ENCODE measurements at places on chromosomes 5 and 9.

GRCh38 chr5:999724-1000123, 8.9 kb upstream of the NKD2 start:
- H3K36me3 ChIP-seq, result no peaks in the 10 kb centered on the region
- H3K4me1 ChIP-seq, result no peaks in the 10 kb centered on the region
- H3K27me3 ChIP-seq, result peaks cover 11% of the 10 kb centered on the region
- H3K27ac ChIP-seq, result no peak overlapping the region
- H3K4me3 ChIP-seq, result no peak overlapping the region
- no peak for DNase-seq

DNA sequence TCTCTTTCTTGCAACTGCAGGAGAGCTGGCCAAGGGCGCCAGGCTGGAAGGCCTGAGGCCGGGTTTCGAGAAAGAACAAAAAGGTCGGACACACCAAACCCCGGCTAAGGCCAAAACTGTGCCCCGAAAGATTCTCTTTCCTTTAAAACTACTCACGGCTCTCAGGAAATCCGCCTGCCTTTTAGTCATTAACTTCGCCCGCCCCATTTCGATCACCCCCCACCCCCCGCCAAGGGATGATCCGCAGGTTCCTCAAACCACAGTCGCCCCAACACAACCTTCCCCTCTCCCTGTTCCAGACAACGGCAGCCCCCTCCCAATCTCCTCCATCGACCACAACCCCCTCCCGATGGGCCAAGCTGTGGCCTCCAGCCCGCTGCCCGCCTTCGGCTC, 536 bp downstream of the FEM1C start:
- peak overlapping the region; percentile 96 for H3K27ac ChIP-seq
- H3K36me3 ChIP-seq, result peaks cover 35% of the 10 kb centered on the region
- H3K27me3 ChIP-seq, result no peaks in the 10 kb centered on the region
- DNase-seq, result no peak

GRCh38 chr5:59600153-59600552, 293.4 kb downstream of the PDE4D start:
- H3K4me1 ChIP-seq, result peaks cover 6% of the 10 kb centered on the region
- H3K36me3 ChIP-seq, result no peaks in the 10 kb centered on the region
- H3K4me3 ChIP-seq, result no peak overlapping the region
- H3K27ac ChIP-seq, result no peak overlapping the region
- DNase-seq, result no peak

GRCh38 chr5:128870373-128870772, 94.9 kb upstream of the SLC27A6 start:
- no peaks in the 10 kb centered on the region for H3K4me1 ChIP-seq
- H3K36me3 ChIP-seq, result no peaks in the 10 kb centered on the region
- no peak for DNase-seq
- no peak overlapping the region for H3K4me3 ChIP-seq

- no peak for DNase-seq
- no peaks in the 10 kb centered on the region for H3K36me3 ChIP-seq
- no peak overlapping the region for H3K4me3 ChIP-seq
- no peak overlapping the region for H3K27ac ChIP-seq
These were observed 125.3 kb upstream of the TMEM161B start for GRCh38 chr5:88393716-88394535.

GRCh38 chr9:131631306-131631705, 86.0 kb downstream of the PRRT1B start:
- DNase-seq, result no peak
- H3K27ac ChIP-seq, result no peak overlapping the region
- no peaks in the 10 kb centered on the region for H3K27me3 ChIP-seq
- no peak overlapping the region for H3K4me3 ChIP-seq
- peaks cover 4% of the 10 kb centered on the region for H3K4me1 ChIP-seq

GRCh38 chr9:36858805-36859375, 175.2 kb downstream of the PAX5 start:
- no peaks in the 10 kb centered on the region for H3K36me3 ChIP-seq
- no peak overlapping the region for H3K27ac ChIP-seq
- no peak overlapping the region for H3K4me3 ChIP-seq
- H3K4me1 ChIP-seq, result no peaks in the 10 kb centered on the region

- no peak overlapping the region for H3K27ac ChIP-seq
- no peak overlapping the region for H3K4me3 ChIP-seq
- no peak for DNase-seq
These were observed 1125.0 kb upstream of the DMAC1 start for GRCh38 chr9:8924562-8924961.

GRCh38 chr9:114406441-114406840, 18.7 kb upstream of the AKNA start:
- no peak for DNase-seq
- no peak overlapping the region for H3K4me3 ChIP-seq
- no peaks in the 10 kb centered on the region for H3K27me3 ChIP-seq
- H3K36me3 ChIP-seq, result no peaks in the 10 kb centered on the region
- H3K27ac ChIP-seq, result no peak overlapping the region

- H3K4me1 ChIP-seq, result no peaks in the 10 kb centered on the region
- peaks cover 56% of the 10 kb centered on the region for H3K36me3 ChIP-seq
- no peak overlapping the region for H3K4me3 ChIP-seq
- H3K27ac ChIP-seq, result no peak overlapping the region
- no peaks in the 10 kb centered on the region for H3K27me3 ChIP-seq
- no peak for DNase-seq
These were observed 40.0 kb downstream of the CPLANE1 start for GRCh38 chr5:37208883-37209797.

DNA sequence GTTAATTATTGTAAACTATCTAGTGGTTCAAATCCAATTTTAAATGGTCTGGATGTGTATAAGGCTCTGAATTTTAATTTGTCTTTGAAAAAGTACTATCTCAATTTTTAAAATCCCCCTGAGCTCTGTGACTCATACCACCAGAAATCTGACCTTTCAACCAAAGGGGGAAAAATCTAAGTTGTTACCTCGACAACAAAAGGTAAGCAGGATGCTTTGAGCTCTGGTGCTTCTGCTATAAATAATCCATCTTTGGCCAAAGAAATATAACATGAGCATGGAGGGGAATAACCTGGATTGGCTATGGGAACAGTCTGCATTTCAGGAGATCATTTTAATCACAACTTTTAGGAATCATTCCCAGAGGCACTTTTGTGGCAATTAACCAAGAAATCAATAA, 76.3 kb upstream of the PCSK1 start:
- peak overlapping the region; percentile 41 for H3K27ac ChIP-seq

- no peak for DNase-seq
- H3K27me3 ChIP-seq, result no peaks in the 10 kb centered on the region
- H3K27ac ChIP-seq, result no peak overlapping the region
These were observed 256.9 kb upstream of the PTPRD start for GRCh38 chr9:10869687-10870086.

DNA sequence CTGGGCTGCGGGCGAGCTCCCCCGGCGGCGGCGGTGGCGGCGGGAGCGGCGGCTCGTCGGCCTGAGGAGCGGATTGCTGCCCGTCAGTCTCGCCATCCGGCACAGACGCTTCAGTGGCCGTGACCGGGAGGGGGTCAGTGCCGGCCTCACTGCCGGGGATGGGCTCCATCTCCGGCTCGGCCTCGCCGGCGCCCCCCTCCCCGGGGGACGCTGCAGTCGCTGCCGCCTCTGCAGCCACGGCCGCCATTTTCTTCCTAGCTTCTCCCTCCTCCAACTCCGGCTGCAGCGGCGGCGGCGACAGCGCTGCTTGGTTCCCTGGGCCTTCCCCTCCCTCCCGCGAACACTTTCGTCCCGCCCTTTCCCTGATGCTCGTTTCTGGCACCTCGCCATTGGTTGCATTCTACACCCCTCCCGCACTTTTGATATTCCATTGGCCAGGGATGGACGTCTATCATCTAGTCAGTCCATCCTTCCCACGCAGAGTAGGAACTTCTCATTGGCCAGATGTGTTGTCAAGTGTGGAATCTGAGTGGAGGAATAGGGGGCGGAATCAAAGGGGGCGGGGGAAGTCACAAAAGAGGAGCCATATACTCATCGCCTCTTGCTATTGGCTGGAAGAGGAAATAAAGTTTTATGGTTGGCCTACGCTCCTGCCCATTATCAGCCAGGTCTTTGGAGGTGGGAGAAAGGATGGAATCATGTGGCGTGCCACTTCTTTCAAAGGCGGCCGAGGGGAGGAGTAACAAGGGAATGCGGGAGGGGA, at the start of gene PWWP2A:
PWWP2A (minus strand) TSS at position 309 of the 763 bp plus-strand sequence; CDS start at position 247, 62 bp downstream.
- H3K36me3 ChIP-seq, result no peaks in the 10 kb centered on the region
- peak within 1 kb of the TSS; percentile 90 for H3K4me3 ChIP-seq
- H3K4me1 ChIP-seq, result peaks cover 4% of the 10 kb centered on the region
- DNase-seq, result peak; percentile 94
- H3K27ac ChIP-seq, result peak within 1 kb of the TSS; percentile 74

GRCh38 chr5:129245489-129245888, 150.9 kb downstream of the ISOC1 start:
- no peaks in the 10 kb centered on the region for H3K27me3 ChIP-seq
- no peaks in the 10 kb centered on the region for H3K4me1 ChIP-seq
- H3K4me3 ChIP-seq, result no peak overlapping the region
- DNase-seq, result no peak
- H3K27ac ChIP-seq, result no peak overlapping the region

DNA sequence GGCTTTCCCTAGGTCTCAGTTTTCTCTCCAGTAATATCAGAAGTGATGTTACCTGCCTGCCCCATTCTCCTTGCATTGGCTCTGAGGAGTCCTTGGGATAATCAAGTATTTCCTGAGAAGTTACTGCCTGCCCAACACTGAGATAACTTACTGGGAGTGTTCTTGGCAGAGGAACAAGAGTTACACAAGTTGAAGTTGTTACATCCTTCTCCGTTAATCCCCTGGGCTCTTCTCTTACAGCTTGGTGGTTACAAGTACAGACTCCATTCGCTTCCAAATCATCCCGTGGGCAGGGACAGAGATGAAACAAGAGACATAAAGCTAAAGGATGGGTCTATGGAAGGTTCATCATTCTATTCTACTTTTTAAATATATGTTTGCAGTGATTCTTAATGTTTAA, 74.1 kb upstream of the SAP30L start:
- no peaks in the 10 kb centered on the region for H3K27me3 ChIP-seq
- peaks cover 13% of the 10 kb centered on the region for H3K36me3 ChIP-seq
- H3K4me3 ChIP-seq, result no peak overlapping the region
- no peak for DNase-seq
- peaks cover 12% of the 10 kb centered on the region for H3K4me1 ChIP-seq
- peak overlapping the region; percentile 91 for H3K27ac ChIP-seq

DNA sequence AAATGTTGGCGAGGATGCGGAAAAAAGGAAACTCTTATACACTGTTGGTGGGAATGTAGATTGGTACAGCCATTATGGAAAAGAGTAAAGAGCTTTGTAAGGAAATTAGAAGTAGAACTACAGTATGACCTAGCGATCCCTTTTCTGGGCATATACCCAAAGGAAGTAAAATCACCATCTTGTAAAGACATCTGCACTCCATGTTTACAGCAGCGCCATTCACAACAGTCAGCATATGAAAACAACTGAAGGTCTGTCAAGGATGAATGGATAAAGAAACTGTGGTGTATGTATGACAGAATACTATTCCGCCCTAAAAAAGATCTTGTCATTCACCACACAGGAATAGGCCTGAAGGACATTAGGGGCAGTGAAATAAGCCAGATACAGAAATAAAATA, 27.7 kb upstream of the SLC25A51 start:
- no peaks in the 10 kb centered on the region for H3K27me3 ChIP-seq
- H3K4me3 ChIP-seq, result no peak overlapping the region
- no peak for DNase-seq
- peaks cover 62% of the 10 kb centered on the region for H3K4me1 ChIP-seq

GRCh38 chr9:108654566-108654965, 201.2 kb downstream of the ACTL7B start:
- H3K36me3 ChIP-seq, result no peaks in the 10 kb centered on the region
- H3K4me1 ChIP-seq, result no peaks in the 10 kb centered on the region
- no peak overlapping the region for H3K27ac ChIP-seq
- no peaks in the 10 kb centered on the region for H3K27me3 ChIP-seq
- no peak overlapping the region for H3K4me3 ChIP-seq

DNA sequence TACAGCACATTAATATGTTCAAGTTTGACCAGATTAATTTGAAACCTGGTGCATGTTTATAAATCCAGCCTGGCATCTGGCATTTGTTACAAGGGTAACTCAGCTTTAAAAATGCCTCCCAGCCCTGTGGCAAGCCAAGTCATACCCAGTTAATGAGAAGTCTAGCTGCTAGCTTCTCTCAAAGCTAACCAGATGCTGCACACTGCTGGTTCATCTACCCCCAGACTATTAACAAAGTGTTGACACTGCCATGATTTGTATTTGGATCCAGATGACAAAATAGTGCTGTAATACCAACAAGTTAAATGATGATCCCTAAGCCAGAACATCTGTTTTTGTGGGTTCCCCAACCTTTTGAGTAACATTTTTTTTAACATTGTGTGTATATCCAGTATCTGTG, 573.7 kb upstream of the DAB2 start:
- no peak overlapping the region for H3K4me3 ChIP-seq
- no peaks in the 10 kb centered on the region for H3K36me3 ChIP-seq
- no peaks in the 10 kb centered on the region for H3K27me3 ChIP-seq
- H3K27ac ChIP-seq, result no peak overlapping the region
- DNase-seq, result no peak

DNA sequence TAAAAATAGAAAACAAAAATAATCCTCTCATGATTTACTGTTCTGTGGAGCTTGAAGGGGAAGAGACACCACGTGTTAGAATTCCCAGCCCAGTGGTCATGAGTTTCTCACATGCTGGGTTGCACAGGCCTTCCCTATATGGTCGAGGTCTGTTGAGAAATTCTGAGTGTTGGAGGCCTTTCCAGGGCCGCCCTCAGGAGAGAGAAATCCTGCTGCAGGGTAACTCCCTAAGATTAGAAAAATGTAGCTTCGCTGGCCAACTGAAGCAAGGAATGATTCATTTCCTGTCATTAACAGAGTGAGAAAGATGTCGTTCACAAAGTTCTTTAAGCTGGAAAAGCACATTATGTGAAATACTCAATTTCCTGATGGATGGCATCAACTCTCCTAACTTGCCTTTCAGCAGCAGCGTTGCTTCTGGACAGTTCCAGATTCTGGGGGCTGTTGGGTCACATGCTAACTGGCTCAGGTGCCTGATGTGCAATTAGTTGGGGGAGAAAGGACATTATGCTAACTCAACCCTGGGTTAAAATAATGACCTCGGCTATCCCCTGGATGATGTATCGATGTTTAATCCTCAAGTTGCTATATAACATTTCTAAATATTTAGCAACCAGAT, 104.8 kb upstream of the CD180 start:
- no peak for DNase-seq
- H3K36me3 ChIP-seq, result no peaks in the 10 kb centered on the region
- H3K4me3 ChIP-seq, result no peak overlapping the region

DNA sequence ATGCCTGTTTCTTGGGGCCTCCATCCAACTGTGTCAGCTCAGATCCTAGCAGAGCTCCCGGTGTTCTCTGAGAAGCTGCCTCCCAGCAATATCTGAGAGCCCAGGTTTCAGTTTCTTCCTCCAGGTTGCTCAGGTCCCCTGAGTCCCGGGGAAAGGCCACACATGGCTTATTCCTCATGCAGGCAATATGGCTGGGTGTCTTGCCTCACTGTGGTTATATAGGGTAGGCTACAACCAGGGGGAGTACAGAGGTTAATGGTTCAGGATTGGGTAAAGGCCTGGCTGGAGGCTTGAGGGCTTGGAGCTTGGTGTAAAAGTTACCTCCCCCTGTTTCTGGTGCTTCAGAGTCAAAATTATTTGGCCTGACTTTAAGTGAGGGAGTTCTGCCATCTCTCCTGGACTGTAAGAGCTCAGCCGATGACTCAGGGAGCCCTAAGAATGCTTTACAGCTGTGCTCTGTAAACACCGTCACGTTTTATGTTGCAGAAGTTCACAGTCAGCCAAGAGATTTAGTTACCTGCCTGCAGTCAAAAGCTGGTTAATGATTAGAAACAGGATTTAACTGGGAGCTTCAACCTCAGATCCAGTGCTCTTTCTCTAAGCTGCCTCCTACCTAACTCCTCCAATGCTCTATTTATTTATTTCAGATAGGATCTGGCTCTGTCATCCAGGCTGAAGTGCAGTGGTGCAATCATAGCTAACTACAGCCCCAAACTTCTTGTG, 24.3 kb upstream of the UBAP2 start:
- H3K27ac ChIP-seq, result 0 out of 2 replicates have a peak overlapping the region, but pooled peaks have one; percentile 7
- DNase-seq, result no peak
- H3K4me3 ChIP-seq, result no peak overlapping the region
- no peaks in the 10 kb centered on the region for H3K4me1 ChIP-seq
- no peaks in the 10 kb centered on the region for H3K27me3 ChIP-seq
